SK-MEL-5 (cell line): ENCODE measurements at places on chromosomes 2 and 18. TPM values are rescaled to one million over a fixed set of nuclear protein-coding genes. Genes with fewer than 3 reads are reported as not detected.

GRCh38 chr2:206984206-206984605, 44.9 kb downstream of the CPO start:
- no peak for DNase-seq

GRCh38 chr2:69138247-69138772, 125.3 kb downstream of the ANTXR1 start:
- no peak for DNase-seq

DNA sequence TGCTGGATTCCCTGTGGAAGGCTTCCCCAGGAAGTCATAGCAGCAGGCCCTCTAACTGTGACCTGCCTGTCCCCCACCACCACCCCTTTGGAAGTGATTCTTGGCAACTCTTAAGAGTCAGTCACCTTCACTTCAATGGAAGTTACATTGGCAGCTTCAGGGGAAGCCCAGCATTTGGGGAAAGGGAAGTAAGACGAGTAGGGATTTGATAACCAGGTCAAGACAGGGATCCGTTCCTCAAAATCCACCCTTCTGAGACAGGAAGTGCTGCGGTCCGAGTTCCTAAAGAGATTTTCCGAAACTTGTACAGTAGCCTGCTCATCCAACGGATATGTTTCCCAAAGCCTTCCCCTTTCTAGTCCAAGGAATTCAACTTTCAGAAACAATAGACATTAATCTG, 54.2 kb downstream of the MRPL35 start:
- no peak for DNase-seq

- DNase-seq = no peak
Observed at GRCh38 chr2:96083989-96084857, 32.1 kb downstream of the ADRA2B start.

- no peak for DNase-seq
Observed at GRCh38 chr2:224709301-224709700, 6.9 kb downstream of the CCDC195 start.

GRCh38 chr2:143730953-143731260, 601.7 kb downstream of the ARHGAP15 start:
- no peak for DNase-seq

- DNase-seq = no peak
Observed at GRCh38 chr2:133092571-133092970, 422.6 kb upstream of the LYPD1 start.

DNA sequence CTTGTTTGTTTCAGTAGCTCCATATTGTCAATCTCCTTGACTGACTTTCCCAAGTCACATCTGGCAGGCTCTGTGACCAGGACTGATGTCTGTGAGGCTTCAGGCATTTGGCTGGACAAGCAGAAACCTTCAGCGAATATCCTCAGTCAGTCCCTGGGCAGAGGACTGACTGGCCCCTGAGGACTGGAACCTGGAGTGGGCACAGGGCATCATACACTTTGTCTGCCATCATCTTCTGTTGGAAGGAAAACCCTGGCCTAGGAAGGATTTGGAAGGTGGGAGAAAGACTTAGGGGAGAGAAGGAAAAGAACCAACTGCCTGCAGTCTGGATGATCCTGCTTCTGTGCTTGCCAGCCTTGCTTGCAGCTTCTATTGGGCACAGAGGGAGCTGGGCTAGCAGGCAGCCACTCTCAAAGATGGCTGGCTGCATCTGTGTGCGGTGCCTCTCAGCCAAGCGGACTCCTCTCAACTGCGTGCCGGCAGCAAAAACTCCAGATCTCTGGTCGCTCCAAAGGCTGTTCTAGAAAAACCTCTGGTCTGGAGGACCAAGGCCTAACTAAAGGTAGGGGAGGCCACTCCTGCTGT, 126.8 kb downstream of the MARCHF4 start:
- DNase-seq = no peak

TTC32 gene
- 10.8 and 12.2 TPM in 2 replicates for total RNA-seq

MAP3K19 gene
- not detected in 2 replicates for total RNA-seq

GRCh38 chr2:71477231-71477691, 23.9 kb downstream of the DYSF start:
- DNase-seq = no peak

DCDC2C gene
- total RNA-seq = not detected in 2 replicates

- DNase-seq = no peak
Observed at GRCh38 chr2:175535631-175536030, 354.1 kb upstream of the ATP5MC3 start.

DNA sequence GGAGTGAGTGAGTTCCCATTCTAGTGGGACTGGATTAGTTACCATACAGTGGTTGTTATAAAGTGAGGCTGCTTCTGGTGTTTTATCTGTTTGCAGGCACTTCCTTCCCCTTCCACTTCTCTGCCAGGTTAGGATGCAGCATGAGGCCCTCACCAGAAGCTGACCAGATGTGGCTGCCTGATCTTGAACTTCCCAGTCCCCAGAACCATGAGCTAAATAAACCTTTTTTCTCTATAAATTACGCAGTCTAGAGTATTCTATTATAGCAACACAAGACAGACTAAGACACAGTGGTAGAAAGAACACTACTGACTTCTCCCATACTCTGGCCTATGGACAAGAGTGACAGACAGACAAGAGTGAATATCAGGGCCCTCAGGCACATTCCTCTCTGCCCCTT, 14.1 kb downstream of the LCT start:
- no peak for DNase-seq

DNA sequence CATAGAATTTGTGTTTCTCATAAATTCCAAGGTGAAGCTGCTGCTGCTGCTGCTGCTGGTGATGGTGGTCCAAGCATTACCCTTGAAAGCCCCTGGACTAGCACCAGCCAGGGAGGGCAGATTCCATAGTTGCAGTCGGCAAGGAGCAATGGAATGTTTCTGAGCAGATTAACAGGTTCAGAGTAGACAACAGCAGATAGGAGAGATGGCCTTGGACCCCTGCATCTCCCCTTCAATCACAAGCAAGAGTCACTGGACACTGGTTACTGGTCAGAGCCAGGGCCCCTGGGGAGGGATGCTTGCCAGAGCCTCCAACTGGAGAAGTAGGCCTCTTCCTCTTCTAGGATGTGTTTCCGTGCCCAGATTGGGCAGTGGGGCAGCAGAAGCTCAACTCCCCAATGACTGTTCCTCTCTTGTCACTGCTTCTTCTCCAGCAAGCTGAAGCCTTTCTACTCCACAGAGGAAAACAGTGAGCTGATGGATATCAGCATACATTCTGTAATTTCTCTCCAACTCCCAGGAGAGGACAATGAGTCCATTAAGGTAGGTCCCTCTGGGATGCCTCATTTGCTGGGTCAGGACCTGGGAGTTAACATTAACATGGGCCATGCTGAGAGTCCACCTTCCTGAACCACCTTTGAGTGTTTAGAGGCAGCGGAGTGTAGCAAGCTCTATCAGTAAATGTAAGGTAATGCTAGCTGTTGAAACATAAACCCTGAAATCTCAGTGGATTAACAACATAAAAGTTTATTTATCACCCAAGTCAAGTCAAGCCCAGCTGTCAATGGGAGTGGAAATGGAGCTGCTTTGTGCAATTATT, 35.3 kb downstream of the MROH2A start:
- DNase-seq = no peak

VWC2L gene
- not detected in 2 replicates for total RNA-seq

DNA sequence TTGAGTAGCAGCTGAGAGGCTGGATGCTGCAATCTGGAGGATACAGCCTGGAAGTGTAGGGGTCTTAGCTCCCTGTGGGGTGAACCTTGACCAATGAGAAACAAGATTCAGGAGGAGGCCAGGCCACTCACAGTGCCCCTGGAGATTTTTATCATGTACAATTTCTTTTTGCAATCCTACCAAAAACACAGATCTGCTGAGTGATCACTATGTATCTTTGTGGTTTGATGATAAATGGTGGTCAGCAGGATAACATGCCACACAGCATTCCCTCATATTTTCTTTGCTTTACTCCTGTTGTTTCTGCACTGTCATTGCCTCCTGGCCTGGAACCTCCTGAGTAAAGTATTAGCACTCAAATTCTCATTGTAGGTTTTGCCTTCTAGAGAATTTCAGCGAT, 357.9 kb downstream of the THSD7B start:
- no peak for DNase-seq
